CD4-positive, alpha-beta T cell treated with Interleukin-4 for 4 hours (primary cell): ENCODE measurements at places on chromosomes 2 and 18.
A peak's percentile ranks its signal among the peaks of the same experiment; 100 is the strongest.

- no peak for DNase-seq
Measured at GRCh38 chr2:29215073-29215472, 99.9 kb downstream of the CLIP4 start.

- DNase-seq = peak; percentile 21
Measured at GRCh38 chr2:100291152-100291970, 30.9 kb downstream of the LONRF2 start.

- DNase-seq = no peak
Measured at GRCh38 chr2:196403471-196403870, 232.1 kb upstream of the STK17B start.

- DNase-seq = peak; percentile 35
Measured at GRCh38 chr2:197216361-197216979, 94.1 kb downstream of the ANKRD44 start.

- no peak for DNase-seq
Measured at GRCh38 chr18:69567813-69568488, 167.3 kb downstream of the DOK6 start.

- DNase-seq = no peak
Measured at GRCh38 chr2:239200646-239201530, 199.9 kb downstream of the HDAC4 start.

DNA sequence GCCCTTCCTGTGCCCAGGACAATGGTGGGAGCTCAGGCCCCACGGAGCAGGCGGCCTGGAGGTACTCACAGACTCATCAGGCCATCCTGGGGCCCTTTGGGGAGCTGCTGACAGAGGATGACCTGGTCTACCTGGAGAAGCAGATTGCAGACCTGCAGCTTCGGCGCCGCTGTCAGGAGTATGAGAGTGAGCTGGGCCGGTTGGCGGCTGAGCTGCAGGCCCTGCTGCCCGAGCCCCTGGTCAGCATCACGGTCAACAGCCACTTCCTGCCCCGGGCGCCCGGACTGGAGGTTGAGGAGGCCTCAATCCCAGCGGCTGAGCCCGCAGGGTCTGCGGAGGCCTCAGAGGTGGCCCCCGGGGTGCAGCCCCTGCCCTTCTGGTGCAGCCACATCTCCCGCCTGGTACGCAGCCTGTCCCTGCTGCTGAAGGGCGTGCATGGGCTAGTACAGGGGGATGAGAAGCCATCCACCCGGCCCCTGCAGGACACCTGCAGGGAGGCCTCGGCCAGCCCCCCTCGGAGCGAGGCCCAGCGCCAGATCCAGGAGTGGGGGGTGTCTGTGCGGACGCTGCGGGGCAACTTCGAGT lies 8.3 kb upstream of the KLHL30 start:
- no peak for DNase-seq

GRCh38 chr18:77053616-77054287 lies 78.8 kb downstream of the MBP start:
- no peak for DNase-seq

DNA sequence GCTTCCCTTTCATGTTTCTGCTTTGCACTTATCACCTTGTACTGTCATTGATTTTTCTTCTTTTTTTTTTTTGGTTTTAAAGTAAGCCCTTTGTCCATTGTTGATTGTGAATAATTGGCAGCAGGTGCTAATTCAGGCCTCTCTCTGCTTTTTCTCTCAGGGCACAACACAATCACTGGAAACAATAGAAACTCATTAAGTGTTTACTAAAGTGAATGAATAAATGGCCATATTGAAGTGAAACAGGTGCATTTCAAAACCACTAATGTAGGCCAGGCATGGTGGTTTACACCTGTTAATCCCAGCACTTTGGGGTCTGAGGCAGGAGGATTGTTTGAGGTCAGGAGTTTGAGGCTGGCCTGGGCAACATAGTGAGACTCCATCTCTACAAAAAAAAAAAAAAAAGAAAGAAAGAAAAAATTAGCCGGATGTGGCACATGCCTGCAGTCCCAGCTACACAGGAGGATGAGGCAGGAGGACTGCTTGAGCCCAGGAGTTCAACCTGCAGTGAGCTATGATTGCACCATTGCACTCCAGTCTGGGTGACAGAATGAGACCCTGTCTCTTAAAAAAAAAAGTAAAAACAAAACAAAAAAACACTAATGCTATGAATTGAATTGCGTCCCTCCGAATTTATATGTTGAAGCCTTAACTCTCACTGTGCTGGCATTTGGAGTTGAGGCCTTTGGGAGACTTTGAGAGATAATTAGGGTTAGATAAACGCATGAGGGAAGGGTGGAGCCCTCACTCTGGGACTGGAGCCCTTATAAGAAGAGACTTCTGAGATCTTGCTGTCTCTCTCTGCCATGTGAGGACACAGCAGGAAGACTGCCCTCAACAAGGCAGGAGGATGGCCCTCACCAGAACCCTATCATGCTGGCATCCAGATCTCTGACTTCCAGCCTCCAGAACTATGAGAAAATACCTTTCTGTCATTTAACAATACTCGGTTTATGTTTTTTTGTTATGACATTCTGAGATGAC lies 19.9 kb downstream of the SLC38A11 start:
- DNase-seq = no peak

DNA sequence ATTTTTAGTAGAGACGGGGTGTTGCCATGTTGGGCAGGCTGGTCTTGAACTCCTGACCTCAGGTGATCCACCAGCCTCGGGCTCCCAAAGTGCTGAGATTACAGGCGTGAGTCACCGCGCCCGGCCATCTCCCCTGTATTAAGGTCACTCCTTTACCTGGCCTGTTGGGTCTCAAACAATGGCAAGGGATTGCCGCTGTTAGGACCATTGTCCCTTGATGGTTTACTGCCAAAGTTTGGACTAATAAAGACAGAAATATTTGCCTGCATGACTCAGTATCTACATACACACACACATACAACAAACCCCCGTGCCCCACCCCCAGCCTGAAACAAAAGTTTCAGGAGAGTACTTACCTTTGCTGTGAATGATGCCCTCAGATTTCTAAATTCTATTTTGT lies 16.5 kb downstream of the PARD3B start:
- no peak for DNase-seq

- DNase-seq = peak; percentile 59
Measured at GRCh38 chr2:237923481-237924163, 43.2 kb upstream of the UBE2F start.

- no peak for DNase-seq
Measured at GRCh38 chr2:232053777-232054176, 92.3 kb downstream of the DIS3L2 start.

DNA sequence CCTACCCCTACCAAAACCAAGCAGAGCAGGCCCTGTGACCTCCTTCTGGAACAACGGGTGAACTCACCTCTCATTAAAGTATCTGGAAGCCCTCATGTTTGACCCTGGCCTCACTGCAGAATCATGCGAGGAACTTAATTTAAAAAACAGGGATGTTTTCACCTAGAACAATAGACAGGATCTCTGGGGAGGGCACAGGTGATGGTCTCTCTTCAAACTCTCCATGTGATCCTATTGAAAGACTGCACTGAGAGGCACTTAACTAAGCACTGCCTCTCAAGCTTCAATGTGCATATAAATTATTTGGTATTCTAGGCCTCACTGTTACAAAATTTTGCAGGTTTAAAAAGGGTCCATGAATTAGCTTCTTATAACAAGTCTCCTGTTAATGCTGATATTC lies 7.5 kb downstream of the ZNF519 start:
- DNase-seq = no peak

DNA sequence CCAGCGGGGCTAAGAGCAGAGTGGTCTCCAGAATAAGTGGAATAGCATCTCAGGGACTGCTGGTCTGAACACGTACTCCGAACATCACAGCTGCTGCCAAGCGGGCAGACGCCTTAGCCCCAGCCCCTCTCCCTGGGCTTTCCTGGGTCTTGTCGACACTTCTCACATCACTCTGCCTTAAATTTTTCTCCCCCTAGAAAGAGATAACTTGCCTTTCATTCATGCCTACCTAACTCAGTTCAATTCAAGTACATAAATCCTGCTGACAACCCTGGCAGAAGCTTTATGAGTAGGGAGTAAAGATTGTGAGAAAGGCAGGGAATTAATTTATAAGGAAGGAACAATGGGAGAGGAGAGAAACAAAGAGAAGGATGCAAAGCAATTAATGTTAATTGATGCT lies 202.9 kb upstream of the TNP1 start:
- no peak for DNase-seq

GRCh38 chr2:209905691-209906090 lies 96.7 kb upstream of the RPE start:
- no peak for DNase-seq

DNA sequence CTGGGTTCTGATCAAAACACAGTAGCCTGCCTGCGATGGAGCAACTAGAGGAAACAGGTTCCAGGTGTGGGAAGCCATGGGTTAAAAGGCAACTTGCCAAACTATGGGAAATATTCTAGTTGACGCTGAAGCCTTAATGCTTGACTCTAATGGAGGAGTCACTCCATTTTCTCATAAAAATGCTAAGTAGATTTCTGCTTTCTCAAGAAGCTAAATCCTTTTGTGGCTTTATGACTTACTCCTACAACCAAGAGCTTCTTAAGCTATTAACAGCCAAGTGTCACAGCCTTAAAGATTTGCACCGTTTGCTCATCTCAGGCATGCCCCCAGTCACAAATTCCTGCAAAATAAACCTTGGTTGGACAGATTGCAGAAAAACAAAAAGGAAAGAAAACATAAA lies 25.2 kb downstream of the ANKRD44 start:
- no peak for DNase-seq

- no peak for DNase-seq
Measured at GRCh38 chr2:158459161-158460003, 2.6 kb downstream of the PKP4 start.

DNA sequence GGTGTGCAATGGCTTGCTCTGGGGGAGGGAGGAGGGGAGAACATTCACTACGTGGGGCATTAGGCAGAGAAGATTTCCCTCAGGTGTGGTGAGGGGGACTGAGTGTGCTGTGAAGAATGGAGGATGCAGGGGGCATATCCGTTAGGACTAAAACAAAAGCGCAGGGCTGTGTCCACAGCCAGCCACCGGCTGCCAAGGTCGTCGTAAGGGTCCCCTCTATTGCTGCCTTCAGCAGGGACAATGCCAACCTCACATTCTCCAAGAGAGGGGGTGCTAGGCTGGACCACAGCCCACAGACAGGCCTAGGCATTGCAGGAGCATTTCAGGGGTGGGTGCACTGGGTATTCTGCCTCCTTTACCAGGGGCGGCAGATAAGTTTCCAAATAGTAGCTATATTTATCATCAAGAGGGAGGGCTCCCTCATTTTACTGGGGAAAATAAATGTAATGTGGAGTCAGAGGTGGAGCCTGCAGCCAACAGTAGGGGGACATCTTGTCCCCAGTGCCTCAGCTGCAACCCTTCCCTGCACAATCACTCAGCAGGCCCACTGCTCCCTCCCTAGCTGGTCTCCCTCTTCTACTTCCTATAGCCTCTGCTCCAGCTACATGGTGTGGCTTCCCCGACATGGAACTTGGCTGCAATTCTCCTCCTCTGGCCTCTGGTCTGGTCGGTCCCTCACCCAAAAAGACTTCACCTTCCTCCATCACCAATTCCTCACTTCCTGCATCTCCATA lies 74.9 kb upstream of the OTOF start:
- no peak for DNase-seq

- no peak for DNase-seq
Measured at GRCh38 chr18:23683671-23684070, 5.6 kb upstream of the LAMA3 start.

DNA sequence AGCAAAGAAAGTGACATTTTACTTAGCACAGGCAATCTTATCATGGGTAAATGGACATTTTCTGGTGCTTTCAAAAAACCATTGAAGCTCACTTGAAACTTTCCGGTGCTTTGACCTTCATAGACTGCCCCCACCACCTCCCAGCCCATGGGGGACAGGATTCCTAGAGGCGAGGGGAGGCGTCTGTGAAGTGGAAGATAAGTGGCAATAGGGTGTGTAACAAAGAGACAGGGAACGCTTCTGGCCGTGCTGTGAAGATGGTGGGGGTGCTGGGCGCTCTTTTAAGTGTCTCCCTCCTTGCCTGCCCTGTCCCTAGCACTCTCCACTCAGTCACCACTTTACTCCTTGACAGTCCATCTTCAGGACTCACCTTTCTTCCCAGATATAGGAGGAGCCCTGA lies 23.4 kb upstream of the GMPPA start:
- no peak for DNase-seq

DNA sequence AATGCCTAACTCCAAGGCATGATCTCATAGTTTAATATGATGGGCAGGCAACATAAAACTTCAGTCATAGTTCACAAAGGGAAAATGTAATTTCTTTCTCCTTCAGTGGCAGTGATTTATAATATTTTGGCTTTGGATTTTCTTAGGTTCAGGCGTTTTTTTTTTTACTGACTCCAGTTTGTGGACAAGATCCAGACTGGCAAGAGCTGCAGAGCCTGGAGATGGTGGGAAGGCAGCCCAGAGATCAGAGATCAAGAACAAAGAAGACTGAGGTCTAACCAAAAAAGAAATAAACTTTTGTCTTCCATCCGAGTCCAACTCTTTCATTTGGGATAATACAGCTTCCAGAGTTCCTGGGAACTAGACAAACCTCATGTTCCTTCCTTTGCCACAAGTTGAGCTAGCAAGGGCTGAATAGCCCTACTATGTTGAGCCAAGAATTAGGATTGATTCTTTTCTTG lies 215.3 kb upstream of the SETBP1 start:
- DNase-seq = no peak

- no peak for DNase-seq
Measured at GRCh38 chr18:37535968-37536367, 29.6 kb downstream of the CELF4 start.

DNA sequence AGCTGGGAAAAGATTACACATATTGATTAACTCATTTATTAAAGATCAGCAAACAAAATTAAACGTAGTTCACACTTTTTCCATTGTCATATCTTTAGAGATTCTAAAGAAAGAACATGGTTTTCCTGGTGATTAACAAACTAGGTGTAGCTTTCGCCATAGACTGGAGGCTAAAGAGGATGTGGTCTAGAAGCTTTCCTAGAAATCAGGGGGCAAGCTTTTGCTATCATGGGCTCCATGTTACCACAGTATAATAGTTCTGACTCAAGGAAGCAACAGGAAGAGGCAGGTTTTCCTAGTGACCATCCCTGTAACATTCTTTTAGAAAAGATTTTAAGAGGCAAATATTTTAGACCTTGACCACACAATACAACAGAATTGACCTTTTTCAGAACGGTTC lies 232.7 kb downstream of the METTL4 start:
- no peak for DNase-seq

GRCh38 chr18:63315876-63316275 lies 3.7 kb downstream of the BCL2 start:
- DNase-seq = peak; percentile 50

DNA sequence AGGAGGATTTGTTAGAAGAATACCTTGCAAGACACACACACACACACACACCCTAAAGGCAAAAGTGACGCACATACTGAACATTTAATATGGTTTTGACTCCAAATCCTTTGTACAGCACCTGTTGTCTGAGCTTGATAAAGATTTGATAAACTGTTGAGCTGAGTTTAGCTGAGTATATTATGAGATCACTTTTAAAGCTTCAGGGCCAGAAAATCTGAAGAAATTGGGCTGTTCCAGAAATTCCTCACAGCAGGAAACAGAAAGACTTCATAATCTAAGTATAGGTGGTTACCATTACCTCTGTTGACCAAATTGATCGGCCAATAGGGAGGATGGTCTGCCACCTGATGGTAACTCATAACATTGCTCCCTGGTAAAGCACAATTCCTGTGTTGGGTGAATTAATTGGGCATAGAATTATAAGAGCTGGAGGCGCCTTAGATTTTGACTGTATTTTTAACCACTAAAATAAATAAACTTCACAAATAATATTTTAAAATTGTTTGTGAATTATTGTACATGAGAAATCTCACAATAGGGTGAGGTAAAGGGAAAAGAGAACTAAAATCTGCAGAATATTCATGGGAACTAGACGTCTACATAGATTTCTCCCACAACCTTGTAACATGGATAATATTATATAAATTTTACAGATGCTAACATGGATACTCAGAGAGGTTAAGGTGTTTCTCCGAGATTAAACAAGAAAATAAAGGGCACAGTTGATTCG lies 21.8 kb upstream of the RPIA start:
- peak; percentile 53 for DNase-seq
